Karpas-422 (cell line): ENCODE measurements at places on chromosomes 5 and 9.

GRCh38 chr5:130350131-130350530, 445.9 kb downstream of the CHSY3 start:
- no peak for DNase-seq

DNA sequence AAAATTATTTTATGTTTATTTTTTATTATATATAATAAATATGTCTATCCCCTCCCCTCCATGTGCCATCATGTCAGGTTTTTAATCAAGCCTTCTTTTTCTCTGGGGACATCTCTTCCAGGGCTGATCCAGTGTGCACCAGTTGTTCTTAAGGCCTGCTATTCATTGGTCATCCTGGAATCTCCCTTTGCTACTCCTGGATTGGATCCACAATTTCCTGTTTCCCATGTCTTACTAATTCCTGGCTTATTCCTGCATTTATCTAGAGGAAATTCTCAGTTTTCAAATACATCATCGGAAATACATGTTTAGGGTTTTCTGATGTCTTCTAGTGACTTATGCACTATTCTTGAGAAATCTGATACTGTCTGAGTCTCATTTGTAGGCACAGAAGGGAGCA, 56.8 kb downstream of the ANGPTL2 start:
- DNase-seq, result no peak

DNA sequence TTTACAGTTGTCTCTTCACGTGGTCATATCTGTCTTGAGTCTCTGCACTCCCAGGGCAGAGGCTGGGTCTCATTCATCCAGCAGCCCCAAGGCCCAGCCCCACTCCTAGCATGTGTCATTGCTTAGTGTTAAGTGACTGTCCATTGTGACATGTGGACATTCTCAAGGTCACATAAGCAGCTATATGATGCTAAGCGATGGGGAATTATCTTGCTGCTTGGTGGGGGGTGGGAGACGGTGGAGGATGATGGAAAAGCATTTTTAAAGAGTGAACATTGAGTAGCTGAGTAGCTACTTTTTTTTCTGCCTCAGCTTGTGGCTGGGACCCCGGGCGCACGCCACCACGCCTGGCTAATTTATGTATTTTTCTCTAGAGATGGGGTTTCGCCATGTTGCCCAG, at the start of gene C9orf153:
C9orf153 (minus strand) TSS at position 101 of the 400 bp plus-strand sequence. CDS start 30,054 bp downstream, outside the sequence.
- DNase-seq, result no peak

GRCh38 chr5:131281133-131281867, 17.4 kb downstream of the CDC42SE2 start:
- no peak for DNase-seq

DNA sequence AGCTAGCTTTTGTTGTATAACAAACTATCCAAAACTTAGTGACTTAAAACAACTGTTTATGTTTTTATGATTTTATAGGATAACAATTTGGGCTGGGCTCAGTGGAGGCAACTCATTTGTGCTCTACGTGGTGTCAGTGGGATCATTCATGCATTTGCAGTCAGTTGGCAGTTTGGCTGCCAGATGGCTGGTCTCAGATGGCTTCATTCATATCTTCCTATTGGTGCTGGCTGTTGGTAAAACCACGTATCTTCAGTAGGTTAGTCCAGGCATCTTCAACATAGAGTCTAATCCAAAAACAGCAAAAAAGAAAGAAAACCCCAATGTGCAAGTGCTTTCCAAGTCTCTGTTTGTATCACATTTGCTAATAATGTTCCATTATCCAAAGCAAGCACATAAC, 51.7 kb upstream of the RIC1 start:
- DNase-seq, result no peak

DNA sequence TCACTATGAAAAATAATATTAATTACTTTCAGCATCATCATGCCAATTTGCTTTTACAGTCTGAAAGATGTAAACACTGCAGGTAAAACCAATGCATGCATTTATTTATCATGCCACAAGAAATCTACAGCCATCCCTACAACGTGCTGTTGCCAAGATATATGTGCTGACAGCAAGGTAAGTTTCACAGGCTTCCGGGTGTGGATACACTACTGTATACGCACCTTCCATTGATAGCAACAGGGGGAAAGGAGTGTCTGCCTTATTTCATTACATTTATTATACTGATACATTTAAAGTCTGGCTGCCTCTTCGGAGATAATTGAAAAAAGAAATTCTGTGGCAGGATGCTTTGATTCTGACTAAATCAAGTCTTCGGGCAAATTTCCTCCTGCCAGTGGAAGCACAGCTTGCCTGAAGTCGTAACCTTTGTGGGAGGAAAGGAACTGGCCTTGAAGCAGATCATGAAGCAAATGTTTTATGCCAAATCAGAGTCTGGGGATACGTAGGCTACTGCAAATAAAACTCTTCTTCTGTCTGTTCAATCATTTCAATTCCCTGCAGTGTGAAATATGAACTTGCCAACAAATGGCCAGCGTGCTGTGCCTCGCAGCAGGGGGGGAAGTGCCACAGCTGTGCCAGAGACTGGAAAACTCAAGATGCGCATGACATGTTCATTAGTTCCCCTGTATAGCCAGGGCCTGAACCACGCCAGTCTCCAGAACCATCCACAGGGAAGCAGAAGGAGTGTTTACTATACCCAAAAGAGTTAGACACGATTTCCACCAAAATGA, 268.1 kb downstream of the EFNA5 start:
- no peak for DNase-seq

GRCh38 chr9:86097510-86098224, 1.7 kb downstream of the GOLM1 start:
- DNase-seq, result no peak

- no peak for DNase-seq
Observed at GRCh38 chr5:3163626-3164025, 412.1 kb upstream of the IRX2 start.

DNA sequence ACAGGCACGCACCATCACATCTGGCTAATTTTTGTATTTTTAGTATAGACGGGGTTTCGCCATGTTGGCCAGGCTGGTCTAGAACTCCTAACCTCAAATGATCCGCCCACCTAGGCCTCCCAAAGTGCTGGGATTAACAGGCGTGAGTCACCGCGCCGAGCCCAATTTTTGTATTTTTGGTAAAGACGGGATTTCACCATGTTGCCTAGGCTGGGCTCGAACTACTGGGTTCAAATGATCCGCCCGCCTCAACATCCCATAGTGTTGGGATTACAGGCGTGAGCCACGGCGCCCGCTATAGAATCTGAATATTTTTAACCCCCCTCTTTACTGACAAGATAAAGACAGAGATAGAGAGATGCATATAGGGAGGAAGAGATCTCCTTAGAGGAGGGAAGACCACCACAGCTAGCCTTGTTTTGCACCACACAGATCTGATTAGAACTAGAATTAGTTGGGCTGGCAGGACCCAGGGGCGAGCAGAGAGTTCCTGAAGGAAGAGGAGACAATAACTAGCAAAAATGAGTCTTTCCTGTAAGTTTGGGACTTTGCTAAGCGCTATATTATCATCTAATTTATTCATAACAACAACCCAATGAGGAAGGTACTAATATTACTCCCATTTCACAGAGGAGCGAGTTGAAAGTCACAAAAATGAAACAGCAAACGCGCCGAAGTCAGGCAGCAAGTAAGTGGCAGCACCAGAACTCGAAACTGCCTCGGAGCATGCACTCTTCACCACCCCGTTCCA, 1.5 kb upstream of the ANKHD1 start:
- peak; percentile 76 for DNase-seq

GRCh38 chr9:105357937-105358336, 89.9 kb upstream of the FSD1L start:
- DNase-seq, result no peak

DNA sequence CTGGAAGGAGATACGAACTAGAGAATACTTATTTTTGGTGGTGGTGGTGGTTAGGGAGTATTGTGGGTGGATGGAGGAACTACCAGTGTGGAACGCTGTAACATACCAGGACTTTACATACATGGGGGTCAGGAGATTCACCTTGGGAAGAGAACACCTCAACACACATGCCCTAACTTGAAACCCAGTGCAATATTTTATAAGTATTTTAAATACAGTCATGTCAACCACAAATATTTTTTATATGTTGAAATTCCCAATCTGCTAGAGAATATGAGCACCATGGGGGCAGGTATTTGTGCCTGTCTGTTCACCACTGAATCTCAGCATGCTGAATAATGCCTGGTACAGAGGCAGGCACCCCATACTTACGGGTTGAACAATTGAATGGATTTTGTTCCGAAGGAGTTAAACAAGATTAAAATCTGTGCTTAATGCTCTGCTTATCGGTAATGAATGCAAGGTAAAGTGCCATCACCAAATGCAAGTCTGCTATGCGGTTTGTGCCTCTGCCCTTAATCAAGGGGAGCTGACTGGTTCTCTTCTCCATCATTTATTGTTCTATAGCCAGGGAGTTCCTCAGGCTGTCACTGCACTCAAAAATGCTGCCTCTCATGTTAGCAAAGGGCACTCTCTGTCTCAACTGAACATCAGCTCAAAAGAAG, 65.3 kb downstream of the RASEF start:
- no peak for DNase-seq

GRCh38 chr5:113495422-113495841, 7.2 kb upstream of the MCC start:
- no peak for DNase-seq

GRCh38 chr9:114785866-114786650, 19.8 kb downstream of the TNFSF15 start:
- DNase-seq, result no peak

GRCh38 chr9:92980085-92980745, 32.9 kb downstream of the FGD3 start:
- no peak for DNase-seq

DNA sequence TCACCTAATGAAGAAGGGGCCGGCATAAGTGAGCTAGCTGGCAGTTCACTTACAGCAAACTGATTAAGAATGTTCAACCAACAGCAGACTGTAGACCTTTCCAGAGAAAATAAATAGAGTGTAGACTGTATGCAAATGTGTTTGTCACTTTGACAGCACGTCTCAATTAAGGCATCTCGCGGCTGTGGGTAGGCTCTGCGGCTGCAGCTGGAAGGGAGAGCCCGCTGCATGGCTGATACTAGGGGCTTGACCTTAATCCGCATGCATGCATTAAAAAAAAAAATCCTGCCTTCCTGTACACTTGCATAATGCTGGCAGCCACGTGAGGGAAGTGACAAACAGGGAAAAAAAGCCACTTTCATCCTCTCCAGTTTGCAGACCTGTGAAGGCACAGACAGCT, 82.3 kb downstream of the CRB2 start:
- DNase-seq, result no peak

GRCh38 chr9:124426361-124426760, 11.1 kb upstream of the PSMB7 start:
- no peak for DNase-seq

DNA sequence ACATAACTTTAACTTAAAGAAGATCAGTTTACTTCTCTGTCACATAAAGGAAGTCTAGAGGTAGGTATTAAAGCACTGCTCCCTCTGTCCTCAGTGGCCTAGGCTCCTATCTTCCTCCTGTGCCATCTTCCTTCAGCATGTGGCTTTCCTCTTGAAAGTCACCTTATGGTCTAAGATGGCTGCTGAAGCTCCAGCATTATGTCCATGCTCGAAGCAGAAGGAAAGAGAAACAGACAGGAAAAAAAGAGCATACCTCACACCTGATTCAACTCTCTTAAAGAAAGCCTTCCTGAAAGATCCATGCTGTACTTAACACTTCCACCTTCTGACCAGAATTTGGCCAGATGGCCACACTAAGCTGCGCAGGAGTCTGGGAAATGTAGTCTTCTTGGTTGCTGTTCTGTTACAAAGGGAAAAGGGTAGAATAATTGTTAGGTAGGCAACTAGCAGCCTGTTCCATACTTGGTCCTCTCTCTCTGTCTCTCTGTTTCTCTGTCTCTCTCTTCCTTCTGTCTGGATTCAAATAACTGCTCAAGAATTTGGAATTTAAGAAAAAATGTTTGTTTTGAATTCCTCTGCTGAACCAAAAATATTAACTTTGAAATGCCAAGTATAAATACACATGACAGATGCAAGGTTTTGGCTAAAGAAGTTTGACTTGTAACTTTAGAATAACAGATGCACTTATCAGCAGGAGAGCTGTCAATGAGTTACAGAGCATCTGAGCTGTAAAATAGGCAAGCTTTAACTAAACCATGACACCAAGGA, 16.0 kb downstream of the TMEM174 start:
- peak; percentile 43 for DNase-seq

- DNase-seq, result no peak
Observed at GRCh38 chr9:69131682-69132081, 42.4 kb upstream of the TJP2 start.

- DNase-seq, result no peak
Observed at GRCh38 chr9:117092582-117092981, 322.3 kb downstream of the ASTN2 start.

- DNase-seq, result peak; percentile 86
Observed at GRCh38 chr9:136644593-136645351, 17.9 kb upstream of the EGFL7 start.

GRCh38 chr9:2655411-2655901, 33.9 kb downstream of the VLDLR start:
- DNase-seq, result no peak

- no peak for DNase-seq
Observed at GRCh38 chr5:68545636-68546295, 330.2 kb downstream of the PIK3R1 start.

DNA sequence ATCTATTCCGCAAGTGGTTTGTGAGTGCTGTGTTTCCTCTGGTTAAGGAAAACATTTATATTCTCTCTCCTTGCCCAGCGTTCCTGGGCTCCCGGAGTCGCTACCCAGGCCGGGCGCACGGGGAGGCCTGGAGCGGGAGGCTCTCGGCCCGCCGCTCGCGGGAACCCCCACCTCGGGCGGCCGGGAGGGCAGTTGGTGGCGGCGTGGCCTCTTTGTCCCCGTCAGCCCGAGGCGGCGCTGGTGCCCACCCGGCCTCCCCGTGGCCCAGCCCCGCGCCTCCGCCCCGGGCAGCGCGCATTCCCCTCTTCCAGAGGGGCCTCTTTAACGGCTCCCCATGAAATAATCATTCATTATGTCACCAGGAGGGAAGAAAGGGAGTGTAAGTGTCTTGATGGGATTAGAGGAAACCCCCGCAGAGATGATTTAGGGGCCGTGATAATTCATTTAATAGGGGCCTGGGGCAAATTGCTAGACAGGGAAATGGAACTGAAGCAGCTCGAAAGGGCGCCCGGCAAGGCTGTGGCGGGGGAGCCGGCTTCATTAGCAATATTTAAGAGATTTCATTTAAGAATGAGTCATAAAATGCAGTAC, 181.9 kb upstream of the TBCA start:
- DNase-seq, result no peak

DNA sequence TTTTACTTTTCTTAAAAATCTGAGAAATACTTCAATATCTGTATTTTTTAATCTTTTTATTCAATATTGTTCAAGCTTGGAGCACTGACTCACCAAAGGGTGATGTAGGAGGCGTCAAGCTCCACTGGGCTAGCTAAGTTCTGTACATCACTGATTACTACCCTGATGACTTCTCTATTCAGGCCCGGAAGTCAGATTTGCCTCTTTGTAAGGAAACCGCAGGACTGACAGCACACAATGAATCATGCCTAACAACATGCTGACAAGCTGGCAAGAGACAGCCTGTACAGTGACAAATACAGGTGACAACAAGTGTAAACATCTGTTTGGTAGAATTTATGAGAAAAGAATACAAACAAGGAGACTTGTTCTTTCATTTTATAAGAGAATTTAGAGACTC, 627.9 kb upstream of the RORB start:
- no peak for DNase-seq
